ENCODE measurements at places on chromosomes 11 and 22.

GRCh38 chr11:95791709-95792033 is 1.4 kb downstream of the CEP57 start:
- DNase-seq: no peak

DNA sequence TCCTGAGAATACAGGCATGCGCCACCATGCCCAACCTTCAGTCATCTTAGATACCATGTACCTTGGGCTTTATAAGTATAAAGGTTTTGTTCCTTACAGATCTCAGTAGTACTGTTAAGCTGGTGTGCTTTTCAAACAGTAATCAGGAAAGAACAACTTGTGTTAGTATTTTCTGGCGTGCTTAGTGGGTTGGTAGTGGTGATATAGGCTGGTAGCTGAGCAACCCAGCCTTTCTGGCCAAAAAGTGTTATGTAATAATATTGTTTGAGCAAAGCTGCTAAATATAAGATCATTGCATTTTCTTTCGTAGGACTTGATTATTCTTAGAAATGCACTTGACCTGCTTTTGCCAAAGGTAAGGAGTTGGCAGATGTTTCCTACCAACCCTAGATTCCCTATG is 6.5 kb downstream of the ADSL start:
- DNase-seq: no peak

GRCh38 chr11:89463266-89463780 is 27.9 kb downstream of the NOX4 start:
- no peak for DNase-seq

GRCh38 chr11:119081682-119082260 is 2.9 kb upstream of the HMBS start:
- no peak for DNase-seq

- DNase-seq: peak; percentile 49
Measured at GRCh38 chr11:65416841-65417701, 5.5 kb upstream of the NEAT1 start.

All from activated CD4-positive, alpha-beta T cell treated with anti-CD3 and anti-CD28 coated beads for 48 hours (primary cell).